Right atrium auricular region (tissue), 2 donors: ENCODE measurements at places on chromosomes 6 and 20.

- no peak for DNase-seq
Observed at GRCh38 chr6:50847890-50848594, 29.4 kb downstream of the TFAP2B start.

DNA sequence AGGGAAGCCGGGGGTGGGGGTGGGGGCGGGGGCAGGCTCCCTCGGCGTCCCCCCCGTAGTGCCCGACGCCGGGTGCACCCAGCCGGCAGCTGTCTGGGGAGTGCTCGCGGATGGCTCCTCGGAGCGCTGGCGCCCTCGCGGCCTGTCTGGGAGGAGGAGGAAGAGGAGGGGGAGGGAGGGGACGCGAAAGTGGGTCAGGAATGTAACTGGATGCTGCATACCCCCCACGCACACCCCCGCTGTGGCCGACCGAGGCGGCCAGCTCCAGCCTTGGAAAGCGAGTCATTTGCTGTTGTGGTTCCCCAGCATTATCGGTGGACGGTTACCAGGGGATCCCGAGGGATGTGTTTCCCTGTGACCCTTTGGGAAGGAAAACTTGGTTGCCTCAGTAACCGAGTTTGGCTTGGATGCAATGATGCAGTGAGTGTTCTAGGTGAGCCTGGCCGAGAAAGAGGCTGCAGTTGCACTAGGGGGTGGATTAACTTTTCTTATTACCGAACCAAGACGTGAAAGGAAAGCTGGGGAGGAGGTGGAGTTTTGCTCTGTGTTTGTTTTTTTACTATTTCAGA is 55.2 kb upstream of the RREB1 start:
- DNase-seq: no peak

GRCh38 chr20:62059401-62059800 is 6.3 kb downstream of the TAF4 start:
- DNase-seq: no peak

DNA sequence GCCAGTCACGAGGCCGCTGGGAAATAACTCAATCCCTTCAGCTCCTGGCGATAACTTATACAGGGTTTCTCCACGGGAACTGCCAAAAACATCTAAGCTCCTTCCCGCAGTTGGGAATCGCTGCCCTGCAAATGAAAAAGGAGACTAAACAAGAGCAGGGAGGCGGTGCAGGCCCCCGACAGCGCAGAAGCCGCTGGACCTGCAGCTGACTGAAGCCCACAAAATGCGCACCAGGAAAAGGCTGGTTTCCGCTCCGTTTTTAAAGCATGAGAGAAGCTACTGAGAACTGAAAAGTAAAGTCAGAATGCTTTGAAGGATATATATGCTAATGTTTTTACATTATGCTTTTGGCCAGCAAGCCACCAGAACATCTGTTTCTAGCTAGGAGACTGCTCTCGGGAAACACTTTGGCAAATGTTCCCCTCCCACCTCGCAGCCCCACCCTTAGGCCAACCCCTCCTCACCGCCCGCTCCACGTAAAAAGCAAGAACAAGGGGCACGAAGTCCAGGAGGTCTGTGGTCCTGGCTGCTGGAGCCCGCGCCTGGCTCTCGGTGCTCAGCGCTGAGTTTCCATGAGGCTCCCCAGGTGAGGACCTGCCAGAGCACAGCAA is 90.5 kb downstream of the SOD2 start:
- DNase-seq: no peak

DNA sequence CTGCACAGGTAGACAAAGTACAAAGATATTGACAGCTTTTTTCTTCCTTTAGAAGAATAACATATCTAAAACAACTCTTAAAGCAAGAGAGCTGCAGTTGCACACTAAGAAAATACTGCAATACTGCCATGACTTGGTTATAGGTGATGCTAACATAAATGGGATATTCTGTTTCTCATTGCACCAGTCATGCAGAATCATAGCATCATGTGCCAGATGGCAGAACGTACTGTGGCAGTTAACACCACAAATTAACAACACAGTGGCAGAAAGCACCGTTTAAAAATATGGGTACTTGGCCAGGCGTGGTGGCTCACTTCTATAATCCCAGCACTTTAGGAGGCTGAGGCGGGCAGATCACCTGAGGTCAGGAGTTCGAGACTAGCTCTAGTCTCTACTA is 7.4 kb downstream of the ASXL1 start:
- no peak for DNase-seq

DNA sequence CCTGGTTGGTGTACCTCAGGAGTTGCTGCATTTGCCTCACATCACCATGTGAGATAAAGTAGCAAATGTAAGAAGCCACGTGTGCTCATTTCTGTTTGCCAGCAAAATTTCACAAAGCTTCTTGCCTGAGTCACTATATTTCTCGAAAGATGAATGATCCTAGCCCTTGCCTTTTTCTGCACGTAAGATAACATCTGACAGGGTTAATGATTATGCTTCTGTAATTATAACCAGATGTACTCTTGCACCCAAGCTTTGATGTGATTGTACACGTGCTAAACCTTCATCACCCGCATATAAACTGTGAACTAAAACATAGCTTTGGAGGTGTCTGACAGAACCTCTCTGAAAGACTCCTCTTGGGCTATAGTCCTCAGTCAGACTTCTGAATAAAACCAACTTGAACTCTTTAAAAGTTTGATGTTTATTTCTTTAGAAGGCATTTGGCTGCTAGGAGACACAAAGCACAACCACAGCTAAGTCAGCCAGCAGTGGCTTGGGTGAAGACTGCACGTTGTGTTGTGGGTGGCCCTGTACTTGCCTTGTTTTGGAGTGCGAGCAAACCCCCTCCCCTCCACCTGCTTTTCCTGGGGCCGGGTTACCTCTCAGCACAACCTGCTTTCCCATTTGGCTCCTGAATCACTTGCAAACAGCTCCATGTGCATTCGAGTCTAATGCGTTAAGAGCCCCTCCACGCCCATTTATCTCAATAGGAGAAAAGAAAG is 19.3 kb downstream of the PROKR2 start:
- DNase-seq: no peak

DNA sequence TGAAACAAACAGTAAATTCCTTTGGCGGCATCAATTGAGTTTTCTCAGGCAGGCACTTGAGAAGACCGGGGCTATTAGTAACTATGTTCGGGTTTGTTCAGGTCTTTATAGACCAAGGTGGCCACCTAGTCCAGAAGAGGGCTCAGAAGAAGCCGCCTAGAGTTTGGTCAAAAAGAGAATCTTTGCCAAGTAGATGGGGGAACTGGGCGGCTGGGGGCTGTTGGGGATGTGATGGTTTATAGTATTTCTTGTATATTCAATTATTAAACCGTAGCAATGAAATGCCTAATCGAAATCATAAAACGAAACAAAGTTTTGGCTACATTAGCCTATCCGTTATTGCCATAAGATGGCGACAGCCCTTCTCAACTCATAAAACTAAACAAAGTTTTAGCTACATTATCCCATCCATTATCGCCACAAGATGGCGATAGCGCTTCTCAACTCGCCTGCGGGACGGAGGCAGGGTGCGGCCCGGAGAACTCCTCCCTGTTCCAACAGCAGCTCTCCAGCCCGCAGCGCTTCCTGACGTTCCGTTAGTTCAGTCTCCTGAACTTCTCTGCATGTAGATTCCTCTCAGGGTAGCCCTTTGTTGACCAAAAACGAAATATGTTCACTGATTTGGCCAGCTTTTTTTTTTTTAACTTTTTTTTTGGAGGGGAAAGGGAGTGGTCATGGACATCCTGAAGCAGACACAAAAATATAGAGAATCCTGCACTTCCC is 120.5 kb upstream of the PRSS16 start:
- peak; percentile 94 for DNase-seq

DNA sequence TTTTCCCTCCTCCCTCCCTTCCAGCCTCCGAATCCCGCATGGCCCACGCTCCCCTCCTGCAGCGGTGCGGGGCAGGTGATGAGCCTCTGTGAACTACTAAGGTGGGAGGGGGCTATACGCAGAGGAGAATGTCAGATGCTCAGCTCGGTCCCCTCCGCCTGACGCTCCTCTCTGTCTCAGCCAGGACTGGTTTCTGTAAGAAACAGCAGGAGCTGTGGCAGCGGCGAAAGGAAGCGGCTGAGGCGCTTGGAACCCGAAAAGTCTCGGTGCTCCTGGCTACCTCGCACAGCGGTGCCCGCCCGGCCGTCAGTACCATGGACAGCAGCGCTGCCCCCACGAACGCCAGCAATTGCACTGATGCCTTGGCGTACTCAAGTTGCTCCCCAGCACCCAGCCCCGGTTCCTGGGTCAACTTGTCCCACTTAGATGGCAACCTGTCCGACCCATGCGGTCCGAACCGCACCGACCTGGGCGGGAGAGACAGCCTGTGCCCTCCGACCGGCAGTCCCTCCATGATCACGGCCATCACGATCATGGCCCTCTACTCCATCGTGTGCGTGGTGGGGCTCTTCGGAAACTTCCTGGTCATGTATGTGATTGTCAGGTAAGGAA is at the start of gene OPRM1:
Gene OPRM1, plus strand, starts transcription at position 10 of the 612 bp plus-strand sequence. Its CDS starts 305 bp downstream, at position 315.
- DNase-seq: no peak
